ENCODE measurements at places on chromosomes 11 and 22.

- no peak for DNase-seq
These were observed 284.0 kb downstream of the LRRC4C start for GRCh38 chr11:41175304-41175972.

- DNase-seq, result peak; percentile 12
These were observed 30.4 kb downstream of the USH1C start for GRCh38 chr11:17513853-17514252.

- DNase-seq, result peak; percentile 68
These were observed 6.0 kb downstream of the MALAT1 start for GRCh38 chr11:65504674-65505465.

DNA sequence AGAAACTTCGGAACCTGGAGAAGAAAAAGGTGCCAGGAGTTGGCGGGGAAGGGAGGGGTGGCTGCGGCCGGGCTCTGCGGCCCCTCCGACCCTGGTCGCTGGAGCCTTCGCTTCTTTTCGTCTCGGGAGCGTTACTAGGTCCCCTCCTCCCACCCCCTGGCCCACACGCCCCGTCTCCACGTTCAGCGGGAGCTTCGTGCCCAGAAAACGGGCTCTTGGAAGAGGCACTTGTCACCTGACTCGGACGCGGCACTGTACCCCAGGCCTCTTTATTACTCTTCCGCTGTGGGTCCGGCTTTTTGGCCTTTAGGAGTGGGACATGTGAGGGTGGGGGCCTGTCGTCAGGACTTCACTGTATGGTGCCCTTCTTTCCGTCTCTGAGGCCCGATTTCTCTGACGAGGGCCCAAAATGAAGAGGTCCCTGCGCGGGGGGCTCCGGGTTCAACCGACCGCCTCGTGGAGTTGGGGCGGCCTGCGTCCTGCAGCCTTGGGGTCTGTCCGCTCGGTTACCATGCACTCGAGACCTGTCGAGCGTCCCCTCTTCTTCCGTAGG lies 1.2 kb downstream of the CAPRIN1 start:
- peak; percentile 38 for DNase-seq

DNA sequence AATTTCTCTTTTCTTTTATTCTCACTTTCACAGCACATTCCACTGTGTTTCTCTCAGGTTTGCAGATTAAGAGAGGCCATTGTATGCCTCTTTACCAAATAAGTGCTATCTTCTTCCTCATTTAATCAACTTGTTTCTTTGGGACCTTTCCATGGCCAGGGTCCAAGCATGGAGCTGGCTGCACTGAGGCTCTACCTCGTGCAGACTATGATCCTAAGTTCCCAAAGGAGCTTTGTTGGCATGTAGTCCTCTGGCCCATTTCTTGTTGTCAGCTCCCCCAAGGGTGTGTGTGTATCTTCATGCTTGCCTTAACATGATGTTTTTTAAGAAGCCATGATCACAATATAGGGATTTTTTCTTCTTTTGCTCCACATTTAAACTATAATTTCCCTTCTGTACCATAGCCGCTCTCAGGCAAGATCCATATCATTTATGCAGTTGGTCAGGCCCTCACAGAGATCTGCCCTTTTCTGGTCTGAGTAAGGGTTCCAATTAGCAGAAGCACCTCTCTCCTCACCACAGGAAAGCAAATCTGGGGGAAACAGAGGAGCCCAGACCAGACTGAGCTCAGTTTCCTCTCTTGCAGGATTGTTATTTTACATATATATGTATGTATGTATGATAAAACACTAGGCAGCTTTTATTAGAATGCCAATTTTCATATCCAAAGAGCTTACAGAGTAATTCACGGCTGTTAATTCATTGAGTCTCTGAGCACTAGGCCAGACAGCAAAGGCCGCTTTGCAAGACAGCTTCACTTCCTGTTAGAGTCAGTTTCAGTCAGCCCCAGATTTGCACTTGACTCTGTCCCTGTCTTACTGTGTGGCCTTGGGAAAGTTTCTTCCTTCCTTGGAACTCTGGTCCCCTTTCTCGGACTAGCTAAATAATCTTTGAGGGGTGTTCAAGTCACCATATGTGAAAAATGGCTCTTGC lies 34.3 kb downstream of the CYB5R2 start:
- DNase-seq, result no peak

GRCh38 chr11:36757075-36757474 lies 159.0 kb upstream of the RAG2 start:
- no peak for DNase-seq

DNA sequence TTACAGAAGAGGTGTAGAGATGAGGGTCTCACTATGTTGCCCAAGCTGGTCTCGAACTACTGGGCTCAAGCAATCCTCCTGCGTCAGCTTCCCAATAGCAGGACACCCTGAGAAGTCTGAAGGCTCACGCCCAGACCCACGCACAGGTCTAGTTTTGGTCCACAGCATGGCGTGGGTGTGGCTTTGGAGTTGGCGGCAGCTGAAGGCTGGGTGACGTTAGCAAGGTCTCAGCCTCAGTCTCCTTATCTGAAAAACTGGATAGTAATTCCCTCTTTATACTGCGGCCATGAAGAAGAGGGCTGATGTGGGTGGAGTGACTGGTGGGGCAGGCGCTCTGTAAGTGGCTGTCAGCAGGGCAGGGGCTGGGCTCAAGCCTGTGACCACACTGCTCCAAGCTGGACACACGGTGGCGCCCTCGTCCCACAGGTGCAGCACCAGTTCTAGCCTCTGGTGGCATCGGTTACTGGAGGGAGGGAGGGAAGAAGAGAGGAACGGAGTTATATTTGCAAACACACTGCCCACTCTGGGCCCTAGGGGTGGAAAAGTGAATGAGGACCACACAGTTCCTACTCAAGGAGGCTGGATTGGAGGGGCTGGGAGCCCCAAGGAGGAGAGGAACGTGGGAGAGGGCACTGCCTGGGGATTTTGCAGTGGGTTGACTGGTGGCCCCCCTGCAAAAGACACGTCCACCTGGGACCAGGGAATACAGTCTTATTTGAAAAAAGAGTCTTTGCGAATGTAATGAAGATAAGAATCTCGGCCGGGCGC lies 19.6 kb upstream of the CARD10 start:
- DNase-seq, result peak; percentile 84
